ENCODE measurements at places on chromosomes 1 and 21.
A peak's percentile ranks its signal among the peaks of the same experiment; 100 is the strongest.

DNA sequence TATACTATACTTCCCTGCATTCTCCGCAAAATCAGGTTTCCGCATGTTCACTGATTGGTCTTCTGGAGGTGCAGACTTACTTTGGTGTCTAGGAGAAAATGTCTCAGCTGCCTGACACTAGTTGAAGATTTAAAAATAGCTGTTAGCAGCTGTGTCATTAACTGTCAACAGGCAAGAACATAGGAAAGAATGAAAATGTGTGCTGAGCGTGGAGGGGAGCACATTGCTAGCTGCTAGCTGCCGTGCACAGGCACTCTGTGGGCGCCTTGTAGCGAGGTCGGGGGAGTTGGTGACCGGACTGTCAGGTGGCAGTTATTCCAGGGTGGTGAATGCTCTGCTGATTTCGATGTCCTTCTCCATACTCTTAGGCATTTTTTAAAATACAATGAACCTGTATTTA lies 5.2 kb downstream of the FAAH start:
- no peak for DNase-seq

GRCh38 chr1:156627313-156627880 lies 8.2 kb downstream of the HAPLN2 start:
- DNase-seq: peak; percentile 23

DNA sequence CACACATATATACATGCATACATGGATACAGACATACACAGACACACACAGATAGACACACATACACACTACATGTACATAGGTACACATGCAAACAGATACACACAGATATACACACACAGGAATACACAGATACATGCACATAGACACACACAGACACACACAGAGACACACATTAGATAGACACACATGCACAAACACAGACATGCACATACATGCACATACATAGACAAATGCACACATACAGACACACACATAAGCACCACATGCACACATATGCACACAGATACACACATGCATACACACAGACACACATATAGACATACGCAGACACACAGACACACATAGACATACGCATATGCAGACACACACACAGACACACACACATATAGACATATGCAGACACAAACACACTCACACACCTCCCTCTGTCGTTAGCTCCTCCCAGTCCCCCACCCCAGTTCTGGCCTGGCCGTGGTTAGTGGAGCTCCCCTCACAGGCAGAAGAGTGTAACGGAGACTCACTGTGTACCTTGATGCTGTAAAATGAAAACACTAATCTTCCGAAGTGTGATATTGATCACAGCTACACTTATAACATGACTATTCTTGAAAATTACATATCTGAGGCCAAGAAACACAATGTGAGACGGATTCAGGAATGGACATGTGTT lies 7.6 kb downstream of the UBASH3A start:
- DNase-seq: no peak

GRCh38 chr1:198809247-198809646 lies 170.4 kb downstream of the PTPRC start:
- DNase-seq: no peak

GRCh38 chr1:6967431-6968111 lies 182.3 kb downstream of the CAMTA1 start:
- DNase-seq: no peak

- DNase-seq: no peak
These were observed 22.0 kb downstream of the THAP3 start for GRCh38 chr1:6646499-6647148.
